Gastroesophageal sphincter (tissue), 4 donors: ENCODE measurements at places on chromosomes 2 and 18. TPM values are rescaled to one million over a fixed set of nuclear protein-coding genes. Genes with fewer than 3 reads are reported as not detected.

The TLX2 gene
- total RNA-seq = 0.27 TPM

The B3GNT7 gene
- 5.7 TPM for total RNA-seq

The MOGAT1 gene
- total RNA-seq = not detected

The KIAA2012 gene
- not detected for total RNA-seq

The AFF3 gene
- total RNA-seq = 15.4 TPM

The FSIP2 gene
- 0.54 TPM for total RNA-seq

The PROM2 gene
- total RNA-seq = 36.4 TPM

The CROCC2 gene
- not detected for total RNA-seq

The C2orf78 gene
- not detected for total RNA-seq

The PLEKHH2 gene
- total RNA-seq = 25.6 TPM

The GREB1L gene
- 7.4 TPM for total RNA-seq

The MAP2 gene
- 100.0 TPM for total RNA-seq

The HOXD4 gene
- 1.3 TPM for total RNA-seq

- no peak for ATAC-seq
These were observed 266.1 kb upstream of the SIX2 start for GRCh38 chr2:45275242-45275805.

- no peak for ATAC-seq
These were observed 644 bp downstream of the ONECUT2 start for GRCh38 chr18:57435846-57436190.

- ATAC-seq = no peak
These were observed 25.0 kb downstream of the ATOH8 start for GRCh38 chr2:85778646-85779379.

DNA sequence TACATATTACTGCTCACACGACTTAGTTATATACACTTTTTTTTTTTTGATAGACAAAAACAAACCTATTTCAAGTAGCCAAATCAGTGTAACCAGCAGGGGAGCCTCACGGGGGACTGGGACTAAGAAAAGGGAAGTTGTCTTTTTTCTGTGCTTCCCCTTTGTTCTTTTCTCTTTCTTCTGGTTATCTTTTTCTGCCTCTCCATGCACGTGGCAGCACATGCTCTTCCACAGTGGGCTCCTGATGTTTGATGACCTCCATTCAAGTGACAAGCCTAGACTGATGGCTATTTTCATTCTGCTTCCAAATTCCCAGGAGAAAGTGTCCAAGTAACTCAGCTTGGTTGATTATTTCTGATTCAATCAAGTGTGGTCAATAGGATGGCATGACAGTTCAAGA lies 98.2 kb upstream of the STK39 start:
- ATAC-seq = no peak

GRCh38 chr2:53505826-53506225 lies 261.8 kb upstream of the CHAC2 start:
- no peak for ATAC-seq

GRCh38 chr2:53886406-53887280 lies 26.9 kb upstream of the GPR75 start:
- no peak for ATAC-seq

- no peak for ATAC-seq
These were observed 58.9 kb downstream of the RHBDD1 start for GRCh38 chr2:226894752-226895151.

DNA sequence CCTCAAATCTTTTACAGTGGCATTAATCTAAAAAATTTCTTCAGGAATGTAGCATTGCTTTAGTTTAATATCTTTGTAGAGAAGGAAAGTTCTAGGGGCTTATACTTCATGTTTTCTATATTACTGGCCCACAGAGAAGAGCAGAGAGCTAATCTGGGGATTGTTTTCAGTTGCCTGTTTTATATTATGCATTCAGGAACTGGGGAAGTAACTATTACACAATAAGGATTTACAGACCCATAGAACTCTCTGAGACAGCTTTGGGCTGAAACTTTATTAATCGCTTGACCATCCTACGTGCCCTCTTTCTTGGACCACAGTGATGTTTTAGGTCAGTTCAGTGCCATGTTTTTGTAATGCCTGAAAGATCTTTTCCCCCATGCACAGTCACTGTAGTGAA lies 29.9 kb downstream of the BIRC6 start:
- ATAC-seq = no peak

- ATAC-seq = no peak
These were observed 289.2 kb upstream of the KYNU start for GRCh38 chr2:142588269-142588668.

DNA sequence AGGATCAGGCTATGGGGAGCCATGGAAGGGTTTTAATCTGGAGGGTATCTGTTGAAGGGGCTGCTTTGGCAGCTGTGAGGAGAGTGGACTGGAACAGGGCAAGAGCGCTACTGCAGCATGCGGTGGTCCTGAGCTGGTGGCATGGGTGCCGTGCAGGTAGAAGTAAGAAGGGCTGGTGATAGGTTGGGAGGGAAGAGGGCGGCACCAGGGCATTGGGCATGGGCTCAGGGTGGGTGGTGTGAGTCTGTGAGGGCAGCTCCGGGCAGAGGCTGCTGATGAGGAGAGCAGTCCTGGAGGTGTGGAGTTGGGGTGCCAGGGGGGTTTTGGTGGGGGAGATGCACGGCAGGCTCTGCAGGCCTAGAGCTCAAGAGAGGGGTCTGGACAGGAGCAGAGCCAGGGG lies 2.1 kb downstream of the ACTG2 start:
- ATAC-seq = no peak

DNA sequence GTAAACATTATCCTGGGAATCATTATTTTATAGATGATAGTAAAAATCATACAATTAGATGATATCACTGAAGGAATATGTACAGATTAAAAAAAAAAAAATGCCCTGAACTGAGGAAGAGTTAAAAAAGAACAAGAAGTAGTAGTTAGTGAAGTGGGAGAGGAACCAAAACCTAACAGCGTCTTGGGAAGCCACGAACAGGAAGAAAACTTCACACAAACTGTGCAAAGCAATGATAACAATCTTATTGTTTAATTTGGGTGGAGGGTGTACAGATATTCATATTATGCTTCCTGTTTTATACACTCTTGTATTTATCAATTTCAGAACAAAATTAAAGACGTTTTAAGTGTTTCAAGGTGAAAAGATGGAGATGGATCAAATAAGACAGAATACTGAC lies 3.5 kb downstream of the HEATR5B start:
- no peak for ATAC-seq

- no peak for ATAC-seq
These were observed 460.1 kb upstream of the SALL3 start for GRCh38 chr18:78519394-78520062.

DNA sequence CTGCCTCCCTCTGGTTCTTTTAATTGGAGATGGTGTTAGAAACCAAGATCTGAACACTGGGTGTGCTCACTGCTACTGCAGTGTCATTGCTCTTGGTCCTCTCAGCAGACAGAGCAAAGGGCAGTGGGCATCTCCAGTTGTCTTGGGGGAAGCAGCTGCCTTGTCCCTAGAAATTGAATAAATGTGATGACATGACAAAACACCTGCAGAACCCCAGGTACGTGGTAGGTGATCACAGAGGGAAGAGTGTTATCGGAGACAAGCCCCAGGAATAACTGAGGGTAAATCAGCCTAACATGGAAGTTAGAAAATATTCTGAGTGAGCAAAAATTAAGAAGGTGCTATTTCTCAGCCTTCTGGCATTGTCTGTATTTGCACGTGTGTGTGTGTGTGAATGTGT lies 311.9 kb upstream of the HDAC4 start:
- no peak for ATAC-seq

- no peak for ATAC-seq
These were observed 2026.1 kb upstream of the CELF4 start for GRCh38 chr18:39591649-39592048.

DNA sequence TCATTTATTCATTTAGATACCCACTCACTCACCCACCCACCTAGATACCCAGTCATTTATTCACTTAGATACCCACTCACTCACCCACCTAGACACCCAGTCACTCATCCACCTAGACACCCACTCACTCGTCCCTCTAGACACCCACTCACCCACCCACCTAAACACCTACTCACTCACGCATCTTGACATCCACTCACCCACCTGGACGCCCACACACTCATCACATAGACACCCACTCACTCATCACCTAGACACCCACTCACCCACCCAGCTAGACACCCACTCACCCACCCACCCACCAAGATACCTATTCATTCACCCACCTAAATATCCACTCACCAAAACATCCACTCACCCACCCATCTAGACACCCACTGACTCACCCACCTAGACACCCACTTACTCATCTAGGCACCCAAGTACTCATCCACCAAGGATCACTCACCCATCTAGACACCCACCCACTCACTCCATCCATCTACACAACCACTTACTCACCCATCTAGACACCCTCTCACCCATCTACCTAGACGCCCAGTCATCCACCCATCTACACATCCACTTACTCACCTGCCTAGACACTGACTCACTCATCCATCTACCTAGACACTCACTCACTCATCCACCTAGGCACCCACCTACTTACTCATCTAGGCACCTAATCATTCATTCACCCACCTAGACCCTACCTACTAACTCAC lies 723.7 kb upstream of the RAB6C start:
- ATAC-seq = no peak

GRCh38 chr2:122100346-122100745 lies 344.9 kb downstream of the TSN start:
- no peak for ATAC-seq

DNA sequence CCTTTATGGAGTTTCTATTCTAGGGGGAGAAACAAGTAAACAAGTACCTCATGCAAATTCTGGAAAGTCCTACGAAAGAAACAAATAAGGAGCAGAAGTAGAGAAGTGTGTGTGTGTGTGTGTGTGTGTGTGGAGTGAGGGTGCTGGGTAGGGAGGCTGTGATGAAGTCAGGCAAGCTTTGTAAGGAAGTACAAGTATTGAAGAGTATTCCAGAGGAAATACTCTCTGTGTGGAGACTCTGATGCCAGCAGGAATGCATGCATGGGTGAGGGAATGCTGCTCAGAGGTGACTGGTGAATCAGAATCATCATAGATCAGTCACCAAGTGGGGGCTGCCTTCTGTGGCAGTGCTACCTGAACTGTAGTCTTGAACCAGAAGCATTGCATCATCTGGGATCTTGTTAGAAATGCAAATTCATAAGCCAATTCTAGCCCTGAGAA lies 34.5 kb downstream of the SLC4A3 start:
- ATAC-seq = no peak

DNA sequence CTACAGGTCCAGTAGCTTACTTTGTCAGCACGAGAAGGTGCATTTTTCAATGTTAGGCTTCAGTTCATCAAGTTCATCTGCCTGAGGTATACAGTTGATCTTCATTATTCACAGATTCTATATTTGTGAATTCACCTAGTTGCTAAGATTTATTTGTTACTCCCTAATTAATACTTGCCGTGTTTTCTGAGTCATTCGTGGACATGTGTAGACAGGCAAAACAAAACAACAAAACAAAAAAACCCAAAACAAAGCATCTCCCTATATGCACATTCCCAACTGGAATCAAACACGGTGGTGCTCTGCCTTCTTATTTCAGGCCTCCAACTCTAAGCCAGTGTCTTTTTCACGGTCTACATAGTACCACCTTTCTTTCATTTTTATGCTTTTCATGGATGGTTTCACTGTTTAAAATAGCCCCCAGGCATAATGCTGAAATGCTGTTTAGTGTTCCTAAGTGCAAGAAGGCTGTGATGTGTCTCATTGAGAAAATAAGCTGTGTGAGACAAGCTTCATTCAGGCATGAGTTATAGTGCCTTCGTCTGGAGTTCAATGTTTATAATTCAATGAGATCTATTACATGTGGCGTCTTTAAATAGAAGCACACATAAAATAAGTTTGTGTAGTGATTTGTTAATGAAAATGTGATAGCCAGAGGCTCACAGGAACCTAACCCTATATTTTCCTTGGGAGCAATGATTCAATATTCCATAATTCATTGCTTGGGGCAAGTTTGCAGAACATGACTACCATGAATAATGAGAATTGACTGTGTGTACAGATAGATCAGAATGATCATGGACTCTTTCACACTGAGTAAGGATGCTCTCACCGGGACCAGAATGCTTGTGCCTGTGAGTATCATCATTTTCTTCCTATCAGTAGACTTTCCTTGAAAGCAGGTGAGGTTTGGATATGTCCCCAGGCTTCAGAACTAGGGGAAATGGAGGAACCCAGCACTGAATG lies 24.6 kb downstream of the ITGB6 start:
- ATAC-seq = no peak

DNA sequence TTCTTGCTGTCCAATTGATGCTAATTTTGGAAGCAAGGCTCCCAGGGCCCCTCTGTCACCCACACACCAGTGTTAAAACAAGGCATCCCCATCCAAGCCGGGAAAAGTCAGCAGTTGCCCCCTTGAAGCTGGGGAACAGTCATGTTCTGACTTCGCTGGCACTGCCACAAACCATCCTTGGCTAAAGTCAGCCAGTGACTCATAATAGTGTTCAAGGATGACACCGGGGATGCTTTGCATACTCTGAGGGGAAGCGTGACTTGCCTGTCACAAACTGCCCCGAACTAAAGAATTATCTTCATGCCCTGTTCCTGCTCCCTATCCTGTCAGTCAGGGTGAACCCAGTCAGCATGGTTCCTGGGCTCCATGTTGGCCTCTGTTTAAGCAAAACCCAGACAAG lies 37.0 kb downstream of the TGFA start:
- ATAC-seq = no peak

- no peak for ATAC-seq
These were observed 67.6 kb upstream of the FAM124B start for GRCh38 chr2:224469374-224469964.

- ATAC-seq = no peak
These were observed 89.4 kb downstream of the PID1 start for GRCh38 chr2:229181641-229182040.

DNA sequence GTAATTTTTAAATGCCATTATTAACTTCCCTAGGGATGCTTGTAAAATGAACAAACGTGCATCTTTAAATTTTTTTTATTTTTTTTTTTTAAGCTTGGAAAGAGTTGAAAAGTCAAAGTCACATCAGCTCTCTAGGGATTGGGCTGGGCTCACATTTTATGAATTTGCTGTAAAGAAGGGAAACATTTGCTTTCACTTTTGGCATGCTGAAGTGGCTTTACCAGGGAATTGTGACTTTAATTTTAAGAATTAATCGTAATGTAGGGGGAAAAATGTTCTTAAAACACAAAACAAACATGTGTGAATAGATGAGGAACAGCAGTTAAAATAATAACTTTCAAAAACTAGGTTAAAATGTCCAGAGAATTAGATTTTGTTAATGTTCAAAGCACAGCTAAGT lies 123.0 kb downstream of the AGAP1 start:
- ATAC-seq = no peak
